ENCODE measurements at places on chromosomes 7 and 10.

DNA sequence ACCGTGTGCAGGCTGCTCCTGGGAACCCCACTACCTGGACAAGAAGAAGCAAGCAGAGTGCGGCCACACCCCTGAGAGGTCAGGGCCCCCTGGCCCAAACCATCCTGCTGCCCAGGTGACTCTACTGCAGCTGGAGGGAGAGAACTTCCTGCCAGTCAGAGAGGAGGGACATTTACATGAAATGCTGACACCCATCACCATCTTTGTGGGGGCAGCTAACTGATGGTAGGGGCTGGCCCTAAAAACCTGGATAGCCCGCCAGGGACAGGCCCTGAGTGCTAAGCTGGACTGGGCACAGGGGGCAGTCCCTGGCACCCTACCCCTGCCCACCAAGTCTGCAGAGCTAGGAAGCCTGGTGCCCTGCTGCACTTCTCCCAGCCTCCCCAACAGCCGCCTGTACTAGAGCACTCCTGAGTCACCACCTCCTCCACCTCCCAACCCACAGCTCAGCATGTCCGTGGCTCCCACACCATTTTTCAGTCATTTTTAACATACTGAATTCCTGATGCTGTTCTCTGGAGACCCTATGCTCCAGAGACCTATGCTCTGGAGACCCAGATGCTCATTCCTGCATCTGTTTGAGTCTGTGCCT lies 27.5 kb downstream of the DPCD start:
- DNase-seq = no peak

- no peak for DNase-seq
These were observed 99.3 kb upstream of the INSIG1 start for GRCh38 chr7:155198196-155198892.

DNA sequence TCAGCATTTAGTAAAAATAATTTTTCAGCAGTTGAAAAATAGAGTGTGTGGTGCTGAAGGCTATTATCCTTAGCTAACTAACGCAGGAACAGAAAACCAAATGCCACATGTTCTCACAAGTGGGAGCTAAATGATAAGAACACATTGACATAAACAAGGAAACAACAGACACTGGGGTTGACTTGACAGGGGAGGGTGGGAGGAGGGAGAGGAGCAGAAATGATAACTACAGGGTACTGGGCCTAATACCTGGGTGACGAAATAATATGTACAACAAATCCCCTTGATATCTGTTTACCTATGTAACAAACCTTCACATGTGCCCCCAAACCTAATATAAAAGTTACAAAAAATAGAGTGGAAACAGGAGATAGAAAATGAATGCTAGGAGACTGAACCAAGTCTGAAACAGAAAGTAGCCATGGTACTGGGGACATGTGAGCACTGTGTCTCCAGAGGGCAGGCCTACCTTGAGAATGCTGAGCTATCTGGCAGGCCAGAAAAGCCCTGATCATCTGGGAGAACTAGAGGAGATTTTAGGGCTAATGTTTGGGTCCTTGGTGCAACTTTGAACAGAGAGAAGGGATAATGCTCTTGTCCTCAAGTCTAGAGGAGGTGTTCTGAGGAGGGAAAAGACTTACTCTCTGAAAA lies 4.7 kb upstream of the EFCAB10 start:
- no peak for DNase-seq

GRCh38 chr10:101066896-101067355 lies 5.1 kb downstream of the KAZALD1 start:
- DNase-seq = no peak

DNA sequence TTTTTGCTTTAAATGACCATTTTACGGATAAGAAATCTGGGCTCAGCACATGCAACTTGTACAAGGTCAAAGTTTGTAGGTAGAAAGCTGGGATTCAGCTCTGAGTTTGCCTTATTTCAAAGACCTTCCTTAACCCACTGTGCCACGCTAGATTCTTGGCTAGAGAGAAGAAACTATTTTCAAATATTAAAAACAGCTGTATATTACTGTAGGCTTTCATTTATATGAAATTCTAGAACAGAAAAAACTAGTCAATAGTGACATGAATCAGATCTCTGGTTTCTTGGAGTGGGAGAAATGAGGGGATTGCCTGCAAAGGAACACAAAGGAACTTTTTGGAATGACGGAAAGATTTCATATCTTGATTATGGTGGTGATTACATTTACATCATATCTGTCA lies 53.0 kb upstream of the C1GALT1 start:
- no peak for DNase-seq

DNA sequence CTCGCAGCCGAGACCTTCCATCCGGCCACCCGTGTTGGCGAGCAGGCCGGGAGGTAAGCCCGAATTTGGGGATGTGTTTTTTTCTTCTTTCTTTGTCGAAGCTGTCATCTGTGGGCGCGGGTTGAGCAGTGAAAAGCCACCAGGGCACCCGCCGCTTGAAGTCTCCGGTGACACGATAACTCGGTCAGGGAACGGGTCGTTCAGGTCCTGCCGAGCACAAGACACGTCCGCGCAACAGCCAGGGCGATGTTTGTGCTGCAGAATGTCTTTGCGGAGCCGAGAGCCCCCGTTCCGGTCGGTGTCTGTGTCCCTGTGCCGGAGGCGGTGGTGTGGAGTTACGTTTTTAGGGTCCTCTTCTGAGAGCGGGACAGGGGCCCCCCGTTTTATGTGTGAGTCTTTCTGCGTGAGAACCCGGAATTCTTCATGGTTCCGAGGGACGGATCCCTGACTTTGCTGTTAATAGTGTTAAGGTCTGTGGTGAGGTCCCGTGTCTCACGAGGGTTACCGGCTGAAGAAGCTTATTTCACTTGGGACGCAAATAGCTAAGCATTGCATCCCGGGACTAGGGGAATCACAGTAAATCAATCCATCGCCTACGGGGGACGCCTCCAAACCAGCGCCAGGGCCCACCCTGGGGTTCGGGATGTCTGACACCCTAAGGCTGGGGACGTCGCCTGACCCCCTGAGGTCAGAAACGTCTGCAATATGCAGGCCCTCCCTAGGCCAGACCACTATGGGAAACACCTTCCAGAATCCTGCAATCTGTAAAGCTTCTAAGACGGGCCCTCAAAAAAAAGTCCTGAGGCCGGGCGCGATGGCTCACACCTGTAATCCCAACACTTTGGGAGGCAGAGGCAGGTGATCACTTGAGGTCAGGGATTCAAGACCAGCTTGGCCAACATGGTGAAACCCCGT lies 99.5 kb downstream of the ELFN1 start:
- no peak for DNase-seq

- no peak for DNase-seq
These were observed 38.5 kb downstream of the EN2 start for GRCh38 chr7:155496267-155497005.

- DNase-seq = no peak
These were observed 20.4 kb downstream of the KNDC1 start for GRCh38 chr10:133180192-133180964.
